Osteoblast (primary cell): ENCODE measurements at places on chromosomes 13 and 19. TPM values are rescaled to one million over a fixed set of nuclear protein-coding genes. Genes with fewer than 3 reads are reported as not detected.

The GPR12 gene
- total RNA-seq, result not detected in 2 replicates

The KIR2DL1 gene
- not detected in 2 replicates for total RNA-seq

The KEAP1 gene
- 64.8 and 77.1 TPM in 2 replicates for total RNA-seq

The FOXO1 gene
- 7.4 and 7.6 TPM in 2 replicates for total RNA-seq

The KBTBD6 gene
- total RNA-seq, result 9.0 and 9.1 TPM in 2 replicates

The VSIG10L gene
- 0.72 and 0.88 TPM in 2 replicates for total RNA-seq

The DMKN gene
- 24.2 and 30.9 TPM in 2 replicates for total RNA-seq

The EPS8L1 gene
- total RNA-seq, result 0.29 and 1.1 TPM in 2 replicates

The PRR22 gene
- total RNA-seq, result 0.29 and 0.36 TPM in 2 replicates

The APC2 gene
- 0.29 and 0.36 TPM in 2 replicates for total RNA-seq

The NLRP11 gene
- not detected in 2 replicates for total RNA-seq

The KLF2 gene
- total RNA-seq, result 11.2 and 16.6 TPM in 2 replicates

The CEACAM8 gene
- not detected in 2 replicates for total RNA-seq

The ZNF534 gene
- not detected in 2 replicates for total RNA-seq

The ARHGAP45 gene
- 0.59 and 0.72 TPM in 2 replicates for total RNA-seq

The PEX11G gene
- 2.9 and 4.1 TPM in 2 replicates for total RNA-seq

The C19orf85 gene
- not detected in 2 replicates for total RNA-seq

The MATK gene
- total RNA-seq, result not detected in 2 replicates

The ZNF331 gene
- 16.6 and 25.0 TPM in 2 replicates for total RNA-seq

The CGB7 gene
- total RNA-seq, result under 0.01 and 0.29 TPM in 2 replicates

The HIPK4 gene
- 0.29 and 0.36 TPM in 2 replicates for total RNA-seq

The KLK15 gene
- total RNA-seq, result not detected in 2 replicates

The ZNF835 gene
- total RNA-seq, result 0.29 and 0.72 TPM in 2 replicates

The ZNF486 gene
- total RNA-seq, result 7.2 and 8.5 TPM in 2 replicates

The LPAR2 gene
- total RNA-seq, result 0.72 and 0.88 TPM in 2 replicates

The PLIN4 gene
- under 0.01 TPM in 2 replicates for total RNA-seq

The NLRP4 gene
- total RNA-seq, result not detected in 2 replicates

The CPAMD8 gene
- total RNA-seq, result 0.29 and 0.36 TPM in 2 replicates

The SELENOV gene
- total RNA-seq, result not detected in 2 replicates

The CEACAM16 gene
- total RNA-seq, result under 0.01 TPM in 1 of 2 replicates, not detected in the other

The KLK2 gene
- total RNA-seq, result not detected in 2 replicates

The MUC16 gene
- not detected in 2 replicates for total RNA-seq

The LACC1 gene
- 21.0 and 21.5 TPM in 2 replicates for total RNA-seq

The CGB5 gene
- total RNA-seq, result not detected in 2 replicates

The KASH5 gene
- total RNA-seq, result not detected in 2 replicates

The C19orf38 gene
- total RNA-seq, result under 0.01 and 0.29 TPM in 2 replicates

The DPP9 gene
- total RNA-seq, result 26.5 and 30.4 TPM in 2 replicates
